ENCODE measurements at places on chromosomes 3 and 15.

DNA sequence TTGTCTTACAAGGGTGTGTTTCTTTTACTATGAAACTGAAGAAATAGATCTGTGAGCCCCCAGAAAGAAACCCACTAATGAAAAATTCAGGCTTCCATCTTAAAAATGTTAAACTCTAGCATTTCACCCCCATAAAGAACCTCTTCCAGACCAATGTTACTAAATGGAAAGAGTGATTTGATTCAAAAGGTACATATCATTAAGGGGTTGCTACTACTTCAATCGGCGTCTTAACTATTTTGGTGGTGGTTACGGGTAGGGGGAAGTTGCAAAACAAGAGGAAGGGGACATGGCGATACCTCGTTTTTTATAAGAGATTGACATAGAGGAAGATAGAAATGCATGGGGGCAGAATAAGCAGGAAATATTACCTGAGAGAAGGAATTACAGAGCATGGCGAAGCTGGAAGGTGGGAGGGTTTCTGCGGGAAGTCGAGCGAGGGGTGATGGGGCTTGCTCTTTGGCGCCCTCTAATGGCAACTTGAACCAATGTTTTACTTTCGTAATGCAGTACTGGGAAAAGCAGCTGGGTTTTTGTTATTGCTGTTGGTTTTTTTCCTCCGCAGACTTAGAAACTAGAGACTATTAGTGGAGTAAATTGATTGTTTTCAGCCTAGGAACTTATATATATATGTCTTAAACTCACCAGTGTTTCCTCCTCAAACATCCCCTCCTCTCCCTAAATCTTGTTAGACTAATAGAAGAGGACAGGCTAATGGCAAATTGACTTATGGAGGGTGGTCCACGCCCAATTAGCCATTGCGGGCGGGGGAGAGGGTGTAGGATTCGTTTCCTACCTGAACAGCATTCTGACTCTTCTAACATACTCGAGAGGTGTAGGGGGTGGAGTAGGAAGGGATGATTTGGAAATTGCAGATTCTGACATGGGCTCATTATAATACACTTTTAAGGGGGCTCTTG, 11.3 kb upstream of the SOX2 start:
- peak; percentile 79 for DNase-seq

- DNase-seq, result no peak
These were observed 15.8 kb downstream of the LOXL1 start for GRCh38 chr15:73941871-73942635.

- no peak for DNase-seq
These were observed 6.1 kb upstream of the ZSCAN2 start for GRCh38 chr15:84594617-84595290.

- DNase-seq, result peak; percentile 48
These were observed 14.2 kb upstream of the U2SURP start for GRCh38 chr3:142987080-142987700.

DNA sequence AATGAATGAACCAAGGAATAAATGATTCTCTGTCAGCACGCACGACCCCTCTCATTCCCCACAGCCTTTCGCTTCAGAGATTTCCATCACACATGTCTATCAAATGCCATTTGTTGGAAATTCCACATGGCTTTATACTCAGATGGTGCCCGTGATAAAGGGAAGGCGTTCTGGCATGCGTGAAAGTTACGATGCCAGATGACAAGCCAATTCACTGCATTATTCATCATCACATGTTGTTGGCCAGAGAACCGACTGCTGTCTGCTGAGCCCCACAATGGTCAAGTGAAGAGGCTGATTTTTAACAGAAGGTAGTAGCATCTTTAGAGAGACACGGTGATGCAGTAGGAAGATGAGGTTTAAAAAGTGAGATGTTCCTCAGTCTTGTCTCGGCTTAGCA, 74.1 kb upstream of the FRMD4B start:
- no peak for DNase-seq

DNA sequence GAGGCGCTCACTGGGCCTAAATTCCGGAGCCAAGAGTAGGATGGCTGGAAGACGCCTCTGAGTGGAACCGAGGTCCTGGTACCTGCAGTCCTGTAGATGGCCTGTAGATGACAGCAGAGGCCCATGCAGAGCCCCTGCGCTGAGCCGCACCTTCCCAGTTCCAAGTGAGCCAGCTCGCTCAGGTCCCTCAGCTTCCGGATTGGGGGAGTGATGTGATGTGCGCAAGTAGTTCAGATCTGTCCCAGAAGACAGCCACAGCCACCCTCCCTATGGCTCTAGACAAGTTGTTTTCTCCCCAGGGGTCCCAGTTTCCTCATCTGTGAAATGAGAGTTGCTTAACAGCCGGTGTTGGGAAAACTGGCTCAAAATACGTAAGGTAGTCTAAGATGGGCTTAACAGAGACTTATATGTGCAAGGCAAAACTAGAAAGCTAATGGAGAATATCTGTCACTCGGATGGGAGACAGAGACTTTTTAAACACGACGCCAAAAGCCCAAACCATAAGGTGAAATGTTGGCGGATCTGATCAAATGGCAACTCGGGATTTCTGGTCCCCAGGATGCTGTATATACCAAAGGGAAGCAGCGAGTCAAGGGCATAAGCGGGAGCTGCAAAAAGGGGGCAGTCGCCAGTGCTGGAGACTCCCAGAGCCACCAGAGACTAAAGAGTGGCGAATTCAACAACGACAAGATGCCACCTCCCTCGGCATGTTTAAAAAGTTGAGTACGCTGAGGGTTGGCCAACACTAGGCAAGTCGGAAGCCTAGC, 765 bp upstream of the MAPKAPK3 start:
- DNase-seq, result peak; percentile 87

GRCh38 chr15:96924570-96924969, 594.1 kb downstream of the NR2F2 start:
- DNase-seq, result no peak

- DNase-seq, result no peak
These were observed 63.9 kb downstream of the CRTC3 start for GRCh38 chr15:90593499-90594158.

GRCh38 chr3:40192628-40193027, 116.9 kb upstream of the EIF1B start:
- no peak for DNase-seq

DNA sequence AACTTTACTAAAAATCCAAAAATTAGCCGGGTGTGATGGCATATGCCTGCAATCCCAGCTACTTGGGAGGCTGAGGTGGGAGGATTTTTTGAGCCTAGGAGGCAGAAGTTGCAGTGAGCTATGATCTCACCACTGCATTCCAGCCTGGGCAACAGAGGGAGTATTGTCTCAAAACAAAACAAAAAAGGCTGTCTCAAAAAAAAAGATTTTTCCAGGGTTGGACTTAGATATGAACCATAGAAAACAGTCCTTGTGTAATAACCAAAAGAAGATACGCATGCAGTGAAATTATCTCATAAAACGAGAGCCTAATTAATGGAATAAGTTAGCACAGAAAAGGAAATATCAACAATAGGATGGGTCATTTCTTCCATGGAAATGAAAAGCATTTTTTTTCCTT, 320.4 kb upstream of the RASGRP1 start:
- DNase-seq, result no peak

DNA sequence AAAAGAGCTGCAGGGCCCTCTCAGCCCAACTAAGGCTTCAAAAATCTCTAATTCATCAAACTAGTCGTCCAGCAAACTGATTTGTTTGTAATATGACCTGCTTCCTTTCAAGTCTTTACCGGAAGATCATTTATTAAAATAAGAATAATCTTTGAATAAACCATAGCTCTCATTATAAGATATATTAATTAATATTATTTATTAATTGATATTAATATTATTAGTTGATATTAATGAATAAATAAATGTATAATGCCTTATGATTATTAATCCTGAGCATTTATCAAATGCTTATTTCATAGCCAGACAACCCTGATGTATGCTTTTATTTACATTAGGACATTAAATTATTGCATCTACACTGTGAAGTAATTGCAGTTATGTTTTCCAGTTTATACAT, 550.7 kb upstream of the ALCAM start:
- DNase-seq, result no peak

GRCh38 chr3:126407412-126408044, 12.8 kb downstream of the CFAP100 start:
- DNase-seq, result no peak

GRCh38 chr3:99505646-99506269, 132.6 kb upstream of the COL8A1 start:
- DNase-seq, result no peak

- no peak for DNase-seq
These were observed 17.0 kb downstream of the WDR93 start for GRCh38 chr15:89707577-89707976.

- no peak for DNase-seq
These were observed 63.8 kb upstream of the CGNL1 start for GRCh38 chr15:57312318-57313133.

Data from D341Med (cell line).